COLO829 (cell line): ENCODE measurements at places on chromosomes 6 and 20.
A peak's percentile ranks its signal among the peaks of the same experiment; 100 is the strongest.

DNA sequence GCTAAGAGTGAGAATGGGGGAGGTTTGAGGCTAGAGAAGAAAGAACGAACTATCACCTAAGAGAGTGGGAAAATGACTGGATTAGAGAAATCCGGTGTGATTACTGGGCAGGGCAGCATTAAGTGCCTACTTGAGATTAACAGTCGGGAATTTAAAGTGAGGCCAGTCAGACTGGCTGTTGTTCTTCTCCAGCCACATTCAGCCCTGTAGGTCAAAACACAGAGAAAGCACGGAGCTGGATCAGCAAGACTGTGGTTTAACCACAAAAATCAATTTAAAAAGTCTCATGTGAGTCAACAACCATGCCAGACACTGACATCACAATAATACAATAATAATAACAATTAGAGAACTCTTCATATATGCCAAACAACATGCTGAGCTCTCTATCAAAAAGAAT lies 301.9 kb upstream of the SGK1 start:
- DNase-seq, result no peak

DNA sequence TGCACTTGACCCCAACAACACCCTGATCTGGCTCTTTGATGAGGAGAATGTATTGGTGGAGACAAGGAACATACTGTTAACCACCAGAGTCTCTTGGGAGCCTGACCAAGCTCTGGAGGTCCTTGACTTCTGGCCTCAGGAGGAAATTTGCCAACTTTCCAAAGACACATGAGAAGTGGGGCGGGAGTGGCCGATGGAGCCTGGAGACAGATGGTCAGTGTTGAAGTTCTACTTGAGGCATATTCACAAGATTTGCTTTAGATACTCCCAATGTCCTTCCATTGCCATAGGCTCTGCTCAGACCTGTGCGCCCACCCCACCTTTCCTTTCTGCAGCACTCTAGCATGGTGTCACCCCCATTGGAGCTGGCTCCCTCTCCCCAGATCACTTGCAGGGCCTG lies 241.0 kb downstream of the SLC24A3 start:
- DNase-seq, result no peak

DNA sequence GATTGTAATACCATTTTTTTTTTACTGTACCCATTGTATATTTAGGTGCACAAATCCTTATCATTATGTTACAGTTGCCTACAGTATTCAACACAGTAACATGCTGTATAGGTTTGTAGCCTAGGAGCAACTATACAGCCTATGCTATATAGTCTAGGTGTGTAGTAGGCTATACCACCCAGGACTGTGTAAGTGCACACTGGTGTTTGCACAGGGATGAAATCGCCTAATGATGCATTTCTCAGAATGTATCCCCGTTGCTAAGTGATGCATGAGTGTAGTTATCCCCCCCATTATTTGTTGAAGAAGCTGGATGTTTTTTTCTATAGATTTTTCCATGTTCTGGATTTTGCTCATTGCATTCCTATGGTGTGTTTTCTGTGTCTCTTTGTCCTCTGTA lies 12.9 kb downstream of the RALY start:
- no peak for DNase-seq

- DNase-seq, result no peak
Observed at GRCh38 chr6:4931530-4932227, 72.2 kb downstream of the RPP40 start.

GRCh38 chr6:90184334-90185298 lies 112.0 kb downstream of the BACH2 start:
- DNase-seq, result no peak

DNA sequence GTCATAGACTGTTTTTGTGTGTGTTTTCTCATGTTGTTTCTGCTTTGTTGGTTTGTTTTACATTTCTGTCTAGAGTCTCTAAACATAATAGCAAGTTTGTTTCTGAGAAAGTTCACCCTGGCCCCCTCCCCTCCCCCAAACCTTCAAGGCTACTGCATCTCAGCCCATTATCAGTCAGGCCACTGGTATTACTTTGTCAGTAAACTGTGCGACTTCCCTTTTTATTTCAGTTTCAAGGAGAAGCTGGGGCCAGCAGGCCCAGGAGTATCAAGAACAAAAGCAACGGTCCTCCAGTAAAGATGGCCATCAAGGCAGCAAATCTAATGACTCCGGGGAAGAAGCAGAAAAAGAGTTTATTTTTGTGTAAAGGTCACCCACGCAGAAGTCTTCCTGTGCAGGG lies 32.8 kb upstream of the SCGN start:
- DNase-seq, result no peak

DNA sequence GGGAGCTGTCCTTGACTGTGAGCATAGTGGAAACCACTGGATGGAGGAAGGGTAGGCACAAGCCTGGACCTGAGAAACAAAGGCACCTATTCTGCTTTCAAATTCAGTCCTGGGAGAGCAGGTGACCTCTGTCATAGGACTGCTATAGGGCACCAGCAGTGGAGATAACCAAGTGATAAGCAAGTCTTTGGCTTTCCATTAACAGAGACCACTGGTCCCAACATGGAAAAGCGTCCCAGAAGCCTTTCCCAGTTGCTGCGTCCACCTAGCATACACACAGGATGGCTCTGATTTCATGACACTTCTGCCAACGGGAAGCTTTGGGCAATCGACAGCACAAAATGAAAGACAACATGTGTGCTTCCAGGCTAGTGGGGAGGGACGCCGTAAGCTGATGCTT lies 8.9 kb downstream of the SLC22A3 start:
- no peak for DNase-seq

GRCh38 chr6:31407699-31408098 lies 4.3 kb downstream of the MICA start:
- no peak for DNase-seq

GRCh38 chr20:21623074-21623780 lies 82.2 kb upstream of the PAX1 start:
- DNase-seq, result no peak

GRCh38 chr6:161257793-161258457 lies 15.9 kb downstream of the AGPAT4 start:
- no peak for DNase-seq

GRCh38 chr20:17641520-17641964 lies 40.5 kb downstream of the RRBP1 start:
- no peak for DNase-seq

DNA sequence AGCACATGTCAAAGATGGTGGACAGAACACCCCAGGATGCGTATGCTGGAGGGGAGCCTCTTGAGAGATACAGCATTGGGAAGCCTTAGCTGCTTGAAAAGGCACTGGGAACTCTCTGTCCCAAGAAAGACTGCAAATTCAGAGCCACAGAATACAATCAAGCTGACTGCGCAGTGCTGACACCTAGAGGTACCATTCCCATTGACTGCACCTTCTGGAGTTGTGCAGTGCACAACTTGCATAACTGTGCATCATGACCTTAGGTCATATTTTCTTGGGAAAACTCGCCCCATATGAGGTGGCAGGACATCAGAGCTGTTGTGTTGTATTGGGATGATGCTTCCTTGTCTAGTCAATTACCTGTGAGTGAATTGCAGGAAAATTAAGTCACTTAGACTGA lies 646.5 kb upstream of the NOX3 start:
- no peak for DNase-seq

DNA sequence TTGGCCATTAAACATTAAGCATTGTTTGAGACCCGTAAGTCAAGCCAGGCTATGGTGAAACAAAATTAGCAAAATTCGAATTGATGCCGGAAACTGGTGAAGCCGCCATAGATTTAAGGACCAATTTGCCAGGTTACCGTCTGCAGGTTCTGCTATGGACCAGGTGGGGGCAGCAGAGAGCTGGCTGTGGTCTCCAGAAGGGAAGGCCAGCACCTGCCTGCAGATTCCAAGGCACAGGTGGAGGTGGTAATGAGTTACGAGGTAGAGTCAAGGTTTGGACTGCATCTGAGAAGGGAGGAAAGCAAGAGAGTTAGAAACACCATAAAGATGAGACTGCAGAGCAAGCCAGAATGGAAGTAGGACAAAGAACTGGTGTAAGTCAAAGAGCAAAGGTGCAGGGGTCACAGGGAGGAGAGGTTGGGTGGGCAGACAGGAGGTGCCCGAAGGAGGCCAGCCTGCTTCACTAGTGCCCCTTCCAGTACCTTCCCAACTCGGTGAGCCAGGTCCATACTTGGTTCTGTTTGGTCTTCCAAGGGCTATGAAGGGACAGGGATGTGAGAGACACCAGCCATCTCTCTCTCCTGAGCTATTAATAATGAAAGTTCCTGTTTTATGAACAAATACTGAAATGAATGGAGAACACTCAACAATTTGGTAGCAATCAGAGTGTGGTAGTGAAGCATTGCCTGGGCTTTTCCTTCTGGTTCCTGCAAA lies 131.6 kb upstream of the ESR1 start:
- peak; percentile 66 for DNase-seq

- DNase-seq, result no peak
Observed at GRCh38 chr6:166942393-166943168, 13.8 kb downstream of the RNASET2 start.

DNA sequence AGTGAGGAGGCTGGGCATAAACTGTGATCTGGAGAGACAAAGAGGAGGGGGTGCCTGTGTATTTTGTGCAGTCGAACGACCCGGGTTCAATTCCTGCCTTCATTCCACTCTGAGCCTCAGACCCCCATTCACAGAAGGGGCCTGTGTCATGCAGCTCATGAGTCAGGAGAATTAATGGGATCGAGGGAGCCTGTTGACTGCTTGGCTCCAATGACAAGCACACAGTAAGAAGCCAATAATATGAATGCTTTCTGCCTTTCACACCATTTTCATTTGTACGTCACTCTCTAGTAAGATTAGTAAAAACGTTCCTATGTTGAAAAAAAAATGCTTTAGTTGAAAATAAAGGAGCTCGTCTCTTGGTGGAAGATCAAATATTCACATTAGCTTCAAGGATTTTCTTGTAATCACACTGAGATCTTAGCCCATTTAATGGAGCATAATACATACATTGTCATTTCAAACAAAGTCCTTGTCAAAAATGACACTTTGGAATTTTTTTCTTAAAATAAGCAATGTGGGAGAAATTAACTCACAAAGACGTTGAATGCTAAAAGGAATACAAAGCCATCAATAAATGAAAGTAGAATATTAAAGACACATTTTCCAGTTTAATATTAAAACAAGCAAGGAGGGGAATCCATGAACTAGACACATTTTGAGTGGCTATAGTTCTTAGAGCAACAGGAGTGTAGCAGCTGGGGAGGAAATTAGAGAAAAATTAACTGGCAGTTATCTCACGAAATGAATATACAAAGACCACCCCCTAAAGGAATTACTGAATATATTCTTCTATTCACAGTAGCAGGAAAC lies 246.7 kb upstream of the AFDN start:
- no peak for DNase-seq

- no peak for DNase-seq
Observed at GRCh38 chr6:159169193-159169555, at the start of gene FNDC1. FNDC1 (plus strand) TSS chr6:159169400; CDS start chr6:159169597, 197 bp downstream.

DNA sequence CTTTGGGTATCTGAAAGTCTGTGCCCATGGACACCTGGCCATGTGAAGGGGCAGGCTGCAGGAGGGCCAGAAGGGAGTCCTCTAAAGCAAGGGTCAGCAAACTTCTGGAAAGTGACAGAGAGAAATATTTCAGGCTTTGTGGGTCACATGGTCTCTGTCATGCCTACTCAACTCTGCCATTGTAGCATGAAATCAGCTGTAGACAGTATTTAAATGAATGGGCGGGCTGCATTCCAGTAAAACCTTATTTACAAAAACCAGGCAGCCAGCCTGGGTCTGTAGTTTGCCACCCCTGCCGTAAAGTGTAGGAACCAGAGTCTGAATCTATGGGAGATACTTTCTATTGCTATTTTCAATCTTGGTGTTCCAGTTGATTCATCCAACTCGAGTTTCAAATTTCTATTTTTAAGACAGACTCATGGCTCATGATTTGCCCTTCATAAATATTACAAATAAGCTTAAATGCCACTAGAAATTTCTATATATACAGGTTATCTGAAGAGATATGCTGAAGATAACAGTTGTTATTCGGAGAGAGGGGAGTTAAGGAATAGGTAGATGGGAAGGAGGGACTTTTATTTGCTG lies 19.0 kb upstream of the ADGRF4 start:
- no peak for DNase-seq

GRCh38 chr6:3247255-3248146 lies 11.2 kb upstream of the PSMG4 start:
- peak; percentile 98 for DNase-seq

- DNase-seq, result no peak
Observed at GRCh38 chr6:113181164-113181563, 676.0 kb upstream of the MARCKS start.

DNA sequence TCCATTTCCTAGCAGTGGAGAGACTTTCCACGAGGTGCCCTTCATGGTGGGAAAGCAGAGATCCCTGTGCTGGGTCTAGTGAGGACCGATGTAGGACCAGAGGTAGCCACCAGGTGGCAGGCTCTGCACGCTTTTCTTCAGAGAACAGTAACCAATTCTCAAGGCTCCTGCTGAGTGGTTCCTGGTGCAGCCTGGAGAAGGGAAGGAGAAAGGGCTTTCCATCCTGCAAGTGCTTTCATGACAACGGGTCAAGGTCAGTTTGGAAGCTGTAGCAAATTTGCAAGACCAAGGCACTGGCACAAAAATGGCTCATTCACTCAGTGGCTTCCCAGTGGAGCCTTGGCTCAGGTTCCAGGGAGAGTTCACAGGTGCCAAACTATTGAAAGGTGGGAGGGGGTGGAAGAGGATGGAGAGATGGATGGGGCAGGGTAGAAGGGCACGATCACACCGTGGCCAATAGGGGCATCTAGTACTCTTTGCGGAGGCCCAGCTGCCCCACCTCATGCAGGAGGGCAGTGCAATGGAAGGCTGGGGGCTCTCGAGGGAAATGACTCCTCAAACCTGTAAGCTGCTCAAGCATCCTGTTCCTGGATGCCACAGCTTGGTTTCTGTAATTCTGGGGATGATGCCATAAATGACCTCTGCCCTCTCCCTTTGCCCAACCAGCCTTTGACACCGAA lies 25.5 kb upstream of the KCNK16 start:
- peak; percentile 97 for DNase-seq

DNA sequence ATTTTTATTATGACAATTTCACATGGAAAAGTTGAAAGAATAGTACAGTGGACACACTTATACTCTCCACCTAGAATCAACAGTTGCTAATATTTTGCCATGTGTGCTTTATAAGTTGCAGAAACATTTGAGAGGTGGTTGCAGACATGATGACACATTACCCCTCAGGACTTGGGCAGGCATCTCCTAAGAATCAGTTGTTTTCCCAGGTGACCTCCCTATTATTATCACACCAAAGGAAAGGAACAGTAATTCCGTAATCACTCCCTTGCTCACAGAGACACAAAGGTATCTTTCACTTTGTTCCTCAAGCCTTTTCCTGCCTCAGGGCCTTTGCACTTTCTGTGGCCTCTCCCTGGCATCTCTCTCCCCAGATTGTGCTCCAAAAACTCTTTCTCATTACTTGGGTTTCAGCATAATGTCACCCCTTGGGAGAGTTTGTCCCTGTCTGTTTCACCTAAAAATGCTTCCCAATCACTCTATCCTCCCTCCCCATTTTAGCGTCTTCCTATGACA lies 5.9 kb upstream of the SULF2 start:
- no peak for DNase-seq

DNA sequence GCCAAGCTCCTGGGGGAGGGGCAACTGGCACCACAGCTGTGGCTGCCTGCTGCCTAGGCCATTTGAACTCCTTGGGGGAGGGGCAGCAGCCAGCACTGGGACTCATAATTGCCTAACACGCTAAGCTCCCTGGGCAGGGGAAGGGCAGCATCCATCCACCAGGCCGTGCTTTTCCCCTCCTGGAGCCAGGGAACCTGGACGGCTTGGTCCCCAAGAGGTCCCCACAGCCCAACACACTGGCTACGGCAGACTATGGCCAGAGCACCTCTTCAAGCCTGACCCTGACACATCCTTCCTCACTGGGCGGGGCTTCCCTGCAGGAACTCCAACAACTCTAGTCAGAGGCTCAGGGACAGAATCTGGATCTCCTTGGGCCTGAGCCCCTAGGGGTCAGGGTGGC lies 269.4 kb downstream of the RNF144B start:
- DNase-seq, result no peak

- peak; percentile 86 for DNase-seq
Observed at GRCh38 chr6:27836783-27837624, 75.2 kb downstream of the OR2B2 start.
